Bladder microvascular endothelial cell (primary cell): ENCODE measurements at places on chromosomes 12 and 14. TPM values are rescaled to one million over a fixed set of nuclear protein-coding genes. Genes with fewer than 3 reads are reported as not detected.

Gene ITGA7
- 0.76 and 0.81 TPM in 2 replicates for total RNA-seq

Gene CEBPE
- not detected in 2 replicates for total RNA-seq

Gene PRPF39
- total RNA-seq: 17.8 and 37.8 TPM in 2 replicates

Gene OTOGL
- total RNA-seq: 0.16 and 0.38 TPM in 2 replicates

Gene CLEC1B
- total RNA-seq: not detected in 2 replicates

Gene AKAP6
- 0.13 and 0.32 TPM in 2 replicates for total RNA-seq

Gene KRT85
- not detected in 2 replicates for total RNA-seq

Gene CCDC197
- total RNA-seq: not detected in 2 replicates

Gene C3AR1
- 0.06 TPM in 1 of 2 replicates, not detected in the other for total RNA-seq

Gene BDKRB2
- 1.6 and 2.5 TPM in 2 replicates for total RNA-seq

Gene TAS2R10
- total RNA-seq: 0.16 and 0.76 TPM in 2 replicates

Gene HOXC9
- 0.16 and 0.94 TPM in 2 replicates for total RNA-seq

Gene MYF5
- not detected in 2 replicates for total RNA-seq

Gene ARMH4
- total RNA-seq: 1.3 and 1.6 TPM in 2 replicates

Gene NPFF
- not detected in 2 replicates for total RNA-seq

Gene PIWIL1
- not detected in 2 replicates for total RNA-seq

Gene RHNO1
- 16.2 and 17.2 TPM in 2 replicates for total RNA-seq

Gene RNASE3
- total RNA-seq: not detected in 2 replicates

Gene MYG1
- total RNA-seq: 26.3 and 37.1 TPM in 2 replicates

Gene MDGA2
- not detected in 2 replicates for total RNA-seq

Gene CLSTN3
- 13.1 and 41.0 TPM in 2 replicates for total RNA-seq

Gene RASSF8
- 40.6 and 91.8 TPM in 2 replicates for total RNA-seq

Gene BICD1
- 7.4 and 54.9 TPM in 2 replicates for total RNA-seq

Gene CCDC38
- under 0.01 TPM in 1 of 2 replicates, not detected in the other for total RNA-seq

Gene OR11G2
- total RNA-seq: not detected in 2 replicates

Gene FGF6
- not detected in 2 replicates for total RNA-seq

Gene KRT6C
- total RNA-seq: not detected in 2 replicates

Gene POLE2
- 11.5 and 12.6 TPM in 2 replicates for total RNA-seq

Gene WDR89
- 13.9 and 22.4 TPM in 2 replicates for total RNA-seq

Gene SLCO1A2
- total RNA-seq: 0.19 TPM in 1 of 2 replicates, not detected in the other

Gene ARHGAP9
- total RNA-seq: under 0.01 TPM in 1 of 2 replicates, not detected in the other

Gene MEG3
- 3.1 and 10.6 TPM in 2 replicates for total RNA-seq

Gene CABP1
- total RNA-seq: 0.16 TPM in 1 of 2 replicates, not detected in the other

Gene CCDC177
- total RNA-seq: not detected in 2 replicates

Gene TDRD9
- 0.06 and 0.32 TPM in 2 replicates for total RNA-seq

Gene CD4
- total RNA-seq: not detected in 2 replicates

Gene TCL1A
- not detected in 2 replicates for total RNA-seq

Gene HHIPL1
- 1.9 and 3.7 TPM in 2 replicates for total RNA-seq

Gene NAB2
- total RNA-seq: 11.7 and 15.3 TPM in 2 replicates

Gene NGB
- not detected in 2 replicates for total RNA-seq
